ENCODE measurements at places on chromosomes 2 and 18.
A peak's percentile ranks its signal among the peaks of the same experiment; 100 is the strongest.

DNA sequence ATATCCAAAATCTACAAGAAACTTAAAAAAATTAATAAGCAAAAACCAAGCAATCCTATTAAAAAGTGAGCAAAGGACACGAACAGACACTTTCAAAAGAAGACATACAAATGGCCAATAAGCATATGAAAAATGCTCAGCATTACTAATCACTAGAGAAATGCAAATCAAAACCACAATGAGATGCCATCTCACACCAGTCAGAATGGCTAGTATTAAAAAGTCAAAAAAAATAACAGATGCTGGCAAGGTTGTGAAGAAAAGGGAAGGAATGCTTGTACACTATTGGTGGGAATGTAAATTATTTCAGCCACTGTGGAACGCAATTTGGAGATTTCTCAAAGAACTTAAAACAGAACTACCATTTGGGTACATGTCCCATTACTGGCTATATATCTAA, 128.8 kb upstream of the SESTD1 start:
- no peak for DNase-seq

- no peak for DNase-seq
These were observed 8.5 kb downstream of the ZNF2 start for GRCh38 chr2:95174031-95174542.

- no peak for DNase-seq
These were observed 58.4 kb upstream of the REL start for GRCh38 chr2:60822987-60823386.

GRCh38 chr2:128577141-128577930, 258.7 kb upstream of the HS6ST1 start:
- no peak for DNase-seq

DNA sequence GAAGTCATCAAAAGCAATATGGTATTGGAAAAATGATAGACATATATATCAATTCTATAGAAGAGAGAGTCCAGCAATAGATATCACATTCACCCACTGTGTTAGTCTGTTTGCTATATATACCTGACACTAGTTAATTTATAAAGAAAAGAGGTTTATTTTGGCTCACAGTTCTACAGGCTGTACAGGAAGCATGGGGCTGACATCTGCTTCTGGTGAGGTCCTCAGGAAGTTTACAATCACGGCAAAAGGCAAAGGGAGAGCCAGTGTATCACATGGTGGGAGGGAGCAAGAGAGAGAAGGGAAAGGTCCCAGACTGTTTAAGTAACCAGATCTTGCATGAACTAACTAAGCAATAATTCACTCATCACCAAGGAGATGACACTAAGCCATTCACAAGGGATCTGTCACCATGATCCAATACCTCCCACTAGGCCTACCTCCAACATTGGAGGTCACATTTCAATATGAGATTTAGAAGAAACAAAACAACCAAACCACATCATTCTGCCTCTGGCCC, 470.6 kb downstream of the METTL4 start:
- DNase-seq, result no peak

GRCh38 chr2:43302182-43302960, 76.0 kb upstream of the ZFP36L2 start:
- DNase-seq, result no peak

DNA sequence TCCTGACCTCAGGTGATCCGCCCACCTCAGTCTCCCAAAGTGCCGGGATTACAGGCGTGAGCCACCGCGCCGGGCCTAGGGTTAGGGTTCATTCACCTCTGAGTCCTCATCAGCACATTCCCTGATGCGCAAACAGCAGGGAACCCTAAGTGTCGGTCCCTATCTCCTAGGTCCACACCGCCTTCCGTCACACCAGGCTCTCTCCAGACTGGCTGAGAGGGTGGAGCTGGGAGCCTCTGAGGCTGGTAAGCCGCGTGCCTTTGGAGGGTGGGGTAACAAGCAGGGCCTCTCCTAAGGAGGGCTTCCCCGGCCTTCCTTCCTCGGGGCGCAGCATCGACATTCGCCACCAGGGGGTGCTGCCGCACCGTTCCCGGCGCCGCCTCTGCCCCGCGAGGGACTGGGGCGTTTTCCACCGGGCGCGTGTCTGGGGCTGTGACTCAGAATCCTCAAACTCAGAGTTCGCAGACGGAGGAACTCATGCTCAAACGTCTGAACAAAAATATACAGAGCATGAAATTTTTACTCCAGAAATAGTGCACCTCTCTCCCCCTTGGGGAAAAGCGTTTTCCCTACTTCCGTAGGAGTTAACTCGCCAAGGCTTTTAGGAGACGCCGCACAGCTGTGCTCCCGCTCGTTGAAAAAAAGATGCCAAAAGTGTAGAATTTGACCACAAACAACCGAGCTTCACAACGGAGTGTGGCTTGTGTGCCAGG, 63.9 kb upstream of the ASAP2 start:
- peak; percentile 60 for DNase-seq

- no peak for DNase-seq
These were observed 69.4 kb downstream of the TWSG1 start for GRCh38 chr18:9403795-9404564.

GRCh38 chr2:129761569-129762021, 217.9 kb upstream of the RAB6C start:
- no peak for DNase-seq

- DNase-seq, result no peak
These were observed at the start of gene ZBTB7C for GRCh38 chr18:48408727-48409590. ZBTB7C (minus strand) TSS chr18:48409383.

DNA sequence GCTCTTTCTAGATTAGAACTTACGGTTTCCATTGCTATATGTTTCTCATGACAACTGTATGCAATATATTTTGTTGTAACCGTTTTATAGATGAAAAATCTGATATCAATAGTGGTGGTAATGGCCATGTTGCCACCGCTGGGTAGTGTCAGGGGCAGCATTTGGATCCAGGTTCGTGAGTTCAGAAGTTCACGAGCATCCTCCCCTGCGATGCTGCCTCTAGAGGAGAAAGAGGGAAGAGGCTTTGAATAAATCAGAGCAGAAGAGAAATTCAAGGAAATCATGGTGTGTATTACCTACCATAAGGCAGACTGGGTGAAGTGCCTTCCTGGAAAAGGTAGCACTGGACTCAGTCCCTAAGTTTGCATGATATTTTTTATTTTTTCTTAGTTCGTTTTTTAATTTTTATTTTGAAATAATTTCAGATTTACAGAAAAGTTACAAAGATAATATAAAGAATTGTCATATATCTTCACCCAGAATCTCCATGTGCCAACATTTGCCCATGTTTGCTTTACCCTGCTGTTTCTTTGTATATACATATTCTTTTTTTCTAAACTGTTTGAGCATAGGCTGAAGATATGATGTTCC, 3.3 kb upstream of the ZBTB7C start:
- no peak for DNase-seq

DNA sequence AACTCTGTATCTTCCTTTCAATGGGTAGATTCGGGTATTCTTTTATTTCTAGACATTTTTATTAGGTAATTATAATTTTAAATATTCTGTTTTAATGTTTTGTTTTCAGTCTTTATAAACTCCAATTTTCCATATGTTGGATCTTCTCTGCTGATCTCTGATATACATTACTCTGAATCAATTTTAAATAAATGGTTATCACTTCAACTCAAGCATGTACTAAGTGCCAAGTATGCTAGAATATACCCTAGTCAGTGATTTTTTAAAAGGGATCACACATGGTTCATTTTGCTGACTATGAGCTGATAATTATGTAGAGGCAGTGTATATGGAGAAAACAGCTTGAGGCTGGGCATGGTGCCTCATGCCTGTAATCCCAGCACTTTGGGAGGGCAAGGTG, 41.7 kb upstream of the NCOA1 start:
- DNase-seq, result no peak

GRCh38 chr2:7648221-7648795, 731.1 kb downstream of the RNF144A start:
- no peak for DNase-seq

DNA sequence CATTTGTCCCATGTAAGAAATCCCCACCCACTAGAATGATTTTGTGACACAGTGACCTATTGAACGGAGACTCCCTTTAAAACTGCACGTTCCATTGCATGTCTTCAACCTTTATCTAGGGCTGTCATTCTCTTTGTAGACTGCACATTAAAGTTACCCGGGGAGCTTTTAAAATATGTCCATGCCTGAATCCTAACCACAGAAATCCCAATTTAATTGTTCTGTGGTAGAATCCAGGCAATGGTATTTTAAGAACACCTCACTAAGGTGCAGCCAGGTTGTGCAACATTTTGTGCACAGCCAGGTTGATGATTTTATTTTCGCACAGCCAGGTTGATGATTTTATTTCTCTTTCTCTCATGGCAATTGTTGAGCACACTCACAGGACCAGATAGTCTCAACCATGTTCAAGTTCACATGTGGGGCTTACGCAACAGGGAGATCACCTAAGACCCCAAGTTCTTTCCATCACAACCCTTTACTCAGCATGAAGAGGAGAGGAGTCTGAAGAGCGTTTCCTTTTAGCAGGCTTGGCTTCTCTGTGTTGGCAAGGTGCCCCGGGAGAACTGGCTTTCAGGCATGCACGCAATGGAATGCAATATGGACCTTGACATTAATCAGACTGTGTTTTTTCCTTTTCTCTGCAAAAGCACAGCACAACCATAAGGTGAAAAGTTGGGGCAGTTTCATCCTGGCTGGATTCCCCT, 467.3 kb upstream of the ETAA1 start:
- DNase-seq, result no peak

DNA sequence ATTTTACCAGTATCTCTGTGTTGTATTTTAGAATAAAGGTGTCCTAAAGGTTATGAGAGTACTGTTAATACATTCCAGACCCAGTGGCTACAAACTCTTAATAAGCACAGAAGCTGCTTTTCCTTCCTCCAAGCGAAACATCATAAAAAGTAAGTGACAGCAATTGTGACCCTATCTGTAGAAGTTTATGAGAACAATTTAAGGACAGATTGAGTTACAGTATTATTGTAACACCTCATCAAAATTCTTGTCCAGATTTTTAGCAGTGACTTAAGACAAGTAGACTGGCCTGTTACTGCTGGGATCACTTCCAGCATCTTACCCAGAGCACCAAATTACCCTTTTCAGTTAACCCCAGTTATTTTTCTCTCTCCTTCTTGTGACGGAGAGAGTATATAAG, 154.6 kb downstream of the ERBB4 start:
- no peak for DNase-seq

DNA sequence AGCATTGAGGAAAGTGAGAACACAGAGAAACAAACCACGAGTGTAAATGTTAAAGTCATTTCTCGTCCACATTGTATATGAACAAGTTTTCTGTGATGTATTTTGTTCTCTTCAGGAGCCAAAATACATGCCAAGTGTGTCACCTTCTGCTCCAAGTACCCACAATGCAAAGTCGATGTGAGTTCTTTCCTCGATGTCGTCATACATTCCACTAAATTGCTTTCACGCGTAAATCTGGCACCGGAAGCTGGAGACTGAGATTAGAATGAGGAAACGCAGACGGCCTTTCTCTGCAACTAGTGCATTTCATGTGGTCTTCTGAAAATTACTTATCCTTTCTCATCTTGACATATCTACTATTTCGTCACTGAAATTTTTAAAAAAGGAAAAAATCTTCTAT, 118.5 kb upstream of the SALL3 start:
- DNase-seq, result no peak

DNA sequence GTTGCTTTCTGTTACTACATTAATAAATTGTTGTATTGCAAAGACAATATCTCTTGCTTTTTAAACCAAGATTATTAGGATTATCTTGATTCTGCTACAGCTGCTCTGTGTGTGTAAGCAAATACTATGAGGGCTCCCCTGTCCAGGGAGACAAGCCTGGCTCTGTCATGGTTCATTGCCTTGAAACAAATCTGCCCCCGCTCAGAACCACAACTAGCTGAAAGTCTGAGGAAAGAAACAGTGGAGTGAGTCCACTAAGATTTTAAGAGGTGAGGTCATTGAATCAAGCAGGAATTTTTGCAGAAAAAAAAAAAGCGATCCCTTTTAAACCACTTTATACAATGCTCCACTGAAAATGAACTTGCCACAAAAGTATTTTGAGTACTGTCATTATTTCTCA, 30.8 kb upstream of the LRRTM4 start:
- no peak for DNase-seq

GRCh38 chr2:106537791-106538191, 50.6 kb downstream of the CD8B2 start:
- no peak for DNase-seq

DNA sequence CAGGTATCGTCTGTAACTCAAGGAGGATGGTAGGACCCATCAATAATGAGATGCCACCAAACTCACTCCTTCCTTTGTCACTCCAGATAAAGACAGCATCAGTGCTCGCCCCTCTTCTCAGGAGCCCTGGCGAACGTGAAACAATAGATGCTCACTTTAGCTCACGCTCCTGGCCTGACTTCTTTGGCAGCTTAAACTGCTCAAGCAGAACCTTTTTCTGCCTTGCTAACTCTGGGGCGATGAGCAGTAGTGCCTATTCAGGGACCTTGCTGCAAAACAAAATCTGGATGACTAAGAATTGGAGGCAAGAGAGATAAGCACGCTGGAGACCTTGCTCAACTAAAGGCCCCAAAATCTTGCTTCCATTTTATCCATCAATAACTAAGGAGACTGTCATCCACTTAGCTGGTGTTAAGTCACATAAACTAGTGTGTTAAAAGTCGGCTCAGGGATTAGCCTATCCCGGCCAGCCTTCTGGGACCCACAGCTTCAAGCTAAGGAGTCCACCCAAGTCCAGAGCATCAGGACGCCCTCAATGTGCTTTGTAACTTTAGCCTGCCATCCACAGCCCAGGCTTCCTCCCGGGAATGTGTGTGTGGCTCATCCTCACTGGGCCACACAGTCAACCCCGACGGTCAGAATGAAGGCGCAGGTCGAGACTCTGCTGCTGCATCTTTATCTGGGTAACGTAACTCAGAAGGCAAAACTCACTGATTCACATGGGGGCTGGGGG, 38.9 kb downstream of the ZNF516 start:
- no peak for DNase-seq

GRCh38 chr2:241014224-241014623, 15.8 kb downstream of the SNED1 start:
- no peak for DNase-seq

GRCh38 chr2:233691443-233692433, 952 bp upstream of the UGT1A6 start:
- no peak for DNase-seq

DNA sequence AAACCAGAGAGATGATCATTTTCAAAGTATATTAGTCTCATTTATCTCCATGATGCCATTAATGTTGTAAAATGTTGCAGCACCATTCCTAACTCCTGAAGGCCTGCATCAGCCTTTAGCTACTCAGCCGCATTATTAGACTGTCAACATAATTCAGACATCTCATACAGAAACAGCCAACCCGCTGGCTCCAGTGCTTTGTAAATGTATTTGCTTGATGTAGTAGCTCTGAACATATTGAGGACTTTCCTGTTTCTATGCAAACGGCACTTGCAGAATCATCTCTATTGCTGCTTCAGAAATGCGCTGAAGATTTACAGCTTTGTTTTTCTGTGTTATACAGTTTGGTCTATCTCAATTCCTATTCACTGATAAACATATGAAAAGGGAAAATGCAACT, 372.2 kb downstream of the DSEL start:
- no peak for DNase-seq

GRCh38 chr2:72081451-72081850, 66.2 kb downstream of the CYP26B1 start:
- no peak for DNase-seq
